Esophagus muscularis mucosa (tissue), 4 donors: ENCODE measurements at places on chromosomes 6 and 20. TPM values are rescaled to one million over a fixed set of nuclear protein-coding genes. Genes with fewer than 3 reads are reported as not detected.

DNA sequence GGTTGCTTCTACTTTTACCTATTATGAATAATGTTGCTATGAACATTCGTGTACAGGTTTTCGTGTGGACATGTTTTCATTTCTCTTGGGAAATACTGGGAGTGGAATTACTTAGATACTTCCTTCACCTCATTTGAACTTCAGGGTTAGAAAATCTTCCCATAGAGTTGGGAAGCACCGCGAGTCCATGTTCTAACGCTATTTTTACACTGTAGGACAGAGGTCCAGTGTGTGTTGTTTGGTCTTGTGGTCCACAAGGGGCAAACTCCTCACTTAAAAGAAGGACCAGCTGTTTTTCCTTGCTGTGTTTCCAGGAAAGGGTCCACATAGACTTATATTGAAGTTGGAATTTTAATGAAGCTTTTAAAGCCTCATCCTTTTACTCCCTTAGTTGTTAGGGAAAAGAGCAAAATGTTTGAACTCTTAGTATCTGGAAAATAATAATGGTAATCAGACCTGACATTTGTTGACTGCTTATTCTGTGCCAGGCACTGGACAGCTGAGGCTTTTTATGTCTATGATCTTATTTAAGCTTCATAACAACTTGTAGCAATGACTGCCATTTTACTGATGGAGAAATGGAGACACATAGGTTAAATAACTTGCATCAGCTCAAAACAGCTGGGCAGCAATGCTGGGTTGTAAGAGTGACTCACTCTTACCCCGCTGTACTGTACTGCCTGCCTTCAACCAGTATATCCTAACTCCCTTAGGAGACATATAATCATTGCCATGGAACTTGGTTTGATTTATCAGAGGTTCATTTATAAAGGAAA lies 52.0 kb downstream of the CDC5L start:
- no peak overlapping the region for H3K4me3 ChIP-seq
- peaks cover 7% of the 10 kb centered on the region for H3K4me1 ChIP-seq
- no peak overlapping the region for H3K27ac ChIP-seq
- no peak for DNase-seq

DNA sequence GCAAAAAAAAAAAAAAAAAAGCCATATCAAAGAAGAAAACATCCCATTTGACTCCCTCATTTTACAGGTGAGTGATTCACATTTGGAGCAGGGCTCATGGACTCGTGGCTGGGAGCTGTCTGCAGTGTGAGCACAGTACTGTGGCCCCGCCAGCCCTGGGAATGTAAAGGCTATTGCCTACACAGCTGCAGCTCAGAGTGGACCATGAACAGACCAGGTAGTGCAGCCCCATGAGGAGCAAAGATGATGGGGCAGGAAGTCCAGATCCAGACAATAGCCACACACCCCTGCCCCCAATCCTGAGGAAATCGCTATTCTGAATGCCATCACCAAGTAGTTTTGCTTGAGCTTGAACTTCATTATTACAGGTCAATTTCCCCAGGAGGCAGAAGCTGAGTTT lies 55.4 kb downstream of the LINC00237 start:
- no peaks in the 10 kb centered on the region for H3K4me1 ChIP-seq
- H3K4me3 ChIP-seq: no peak overlapping the region
- H3K27me3 ChIP-seq: no peaks in the 10 kb centered on the region
- H3K36me3 ChIP-seq: no peaks in the 10 kb centered on the region
- DNase-seq: peak; percentile 82

DNA sequence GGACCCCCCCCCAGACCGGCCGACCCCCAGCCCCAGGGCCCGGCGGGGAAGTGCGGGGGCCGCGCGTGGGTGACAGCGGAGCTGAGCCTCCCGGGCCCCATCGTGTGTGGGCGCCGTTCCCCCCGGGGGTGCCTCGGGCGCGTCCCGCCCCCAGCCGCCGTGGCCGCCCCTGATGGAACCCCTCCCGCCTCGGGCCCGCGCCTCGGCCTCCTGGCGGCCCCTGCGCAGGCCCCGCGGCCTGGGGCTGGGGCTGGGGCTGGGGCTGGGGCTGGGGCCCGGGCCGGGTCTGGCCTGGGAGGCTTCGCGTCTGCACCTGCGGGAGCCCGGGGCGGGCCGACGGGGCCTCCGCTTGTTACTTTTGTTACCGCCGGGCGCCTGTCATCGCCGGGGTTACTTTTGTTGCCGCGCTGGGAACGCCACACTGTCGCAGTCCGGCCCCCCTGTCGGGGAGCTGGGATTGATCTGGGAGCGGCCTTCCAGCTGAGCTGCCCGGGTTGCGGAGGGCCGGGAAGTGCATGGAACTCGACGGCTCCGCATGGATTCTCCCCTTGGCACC lies 598 bp downstream of the OGFR start:
- H3K36me3 ChIP-seq: peaks cover 34% of the 10 kb centered on the region
- DNase-seq: no peak
- no peaks in the 10 kb centered on the region for H3K27me3 ChIP-seq

- H3K36me3 ChIP-seq: peaks cover 4% of the 10 kb centered on the region
- H3K4me3 ChIP-seq: no peak overlapping the region
- H3K27me3 ChIP-seq: no peaks in the 10 kb centered on the region
- H3K4me1 ChIP-seq: no peaks in the 10 kb centered on the region
- DNase-seq: no peak
Measured at GRCh38 chr20:35562541-35563110, 20.7 kb downstream of the ERGIC3 start.

EYA4 gene
- 3.3 TPM for total RNA-seq

ZFP64 gene
- total RNA-seq: 15.7 TPM

MYLK4 gene
- total RNA-seq: 0.34 TPM

GOPC gene
- 25.7 TPM for total RNA-seq

FAM83C gene
- not detected for total RNA-seq
